ENCODE measurements at places on chromosomes 6 and 20. TPM values are rescaled to one million over a fixed set of nuclear protein-coding genes. Genes with fewer than 3 reads are reported as not detected.

Gene RIN2
- 101 TPM for total RNA-seq

Gene SNAI1
- total RNA-seq = 1.9 TPM

Gene SOX12
- 9.8 TPM for total RNA-seq

Gene RRAGD
- 62.9 TPM for total RNA-seq

Gene SLC35D3
- not detected for total RNA-seq

Gene ELMO2
- 61.9 TPM for total RNA-seq

Gene EYA2
- 3.5 TPM for total RNA-seq

Gene HTR1B
- 0.18 TPM for total RNA-seq

Gene MUC22
- total RNA-seq = not detected

Gene NUDT3
- 29.1 TPM for total RNA-seq

Gene SLC16A10
- 11.9 TPM for total RNA-seq

Gene VEGFA
- total RNA-seq = 196 TPM

DNA sequence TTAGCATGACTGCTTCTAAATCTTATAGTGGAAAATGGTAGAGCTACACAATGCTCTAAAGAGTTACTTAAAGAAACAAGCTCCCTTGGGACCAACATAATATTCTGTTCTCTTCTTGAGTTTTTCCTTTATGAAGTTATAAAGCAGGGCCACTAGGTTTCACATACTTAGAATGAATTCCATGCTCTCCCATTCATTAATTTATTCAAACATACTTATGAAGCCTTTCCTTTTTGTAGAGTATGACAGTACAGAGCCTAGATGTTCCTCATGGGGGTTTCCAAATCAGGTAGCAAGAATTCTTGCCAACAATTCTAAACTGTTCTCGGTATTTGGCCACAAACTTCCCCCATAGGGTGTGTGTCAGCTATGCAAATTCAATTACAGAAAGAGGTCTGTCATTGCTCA, 20.6 kb upstream of the FABP7 start:
- no peak for DNase-seq

- DNase-seq = no peak
These were observed 20.2 kb downstream of the KCNK15 start for GRCh38 chr20:44765701-44766347.

- DNase-seq = peak; percentile 85
These were observed at the start of gene NPEPL1 for GRCh38 chr20:58692579-58693225. Gene NPEPL1, plus strand, starts transcription at chr20:58692800. Its CDS starts 101 bp downstream, at chr20:58692901.

DNA sequence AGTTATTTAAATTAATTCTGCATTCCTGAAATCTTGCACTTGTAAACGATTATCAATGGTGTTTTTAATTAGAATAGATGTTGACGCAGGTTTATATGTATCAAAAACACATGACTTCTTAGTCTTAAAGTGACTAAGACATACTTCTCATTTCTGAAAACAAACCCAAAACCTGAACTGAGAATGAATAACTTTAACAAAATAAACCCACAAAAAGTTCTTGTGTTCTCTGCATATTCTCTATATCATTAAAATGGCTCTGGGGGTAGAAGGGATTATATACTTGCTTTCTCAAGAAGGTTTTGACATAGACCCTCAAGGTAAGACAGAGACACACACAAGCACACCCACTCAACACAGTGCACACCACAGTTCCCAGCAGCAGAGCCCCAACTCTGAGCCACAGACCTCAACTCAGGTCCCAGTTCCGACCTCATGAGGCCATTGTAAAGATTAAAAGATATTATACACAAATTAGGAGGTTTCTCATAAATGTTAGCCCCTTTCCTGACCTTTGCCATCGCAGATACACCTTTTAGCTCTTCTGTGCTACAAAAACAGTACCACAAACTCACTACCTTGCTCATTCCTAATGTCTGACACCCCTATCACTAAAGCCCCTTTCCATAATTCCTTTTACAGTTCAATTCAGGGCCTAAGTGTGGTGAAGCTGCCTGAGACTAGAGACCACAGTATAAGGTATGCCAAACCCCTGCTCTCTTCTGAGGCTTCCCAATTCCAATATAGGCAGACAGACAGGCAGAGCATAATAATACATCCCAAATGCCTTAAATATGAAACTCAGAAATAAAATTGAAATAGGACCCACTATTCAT, 267.8 kb downstream of the PTPRK start:
- no peak for DNase-seq

GRCh38 chr20:63196768-63197470, 19.0 kb downstream of the YTHDF1 start:
- DNase-seq = no peak

DNA sequence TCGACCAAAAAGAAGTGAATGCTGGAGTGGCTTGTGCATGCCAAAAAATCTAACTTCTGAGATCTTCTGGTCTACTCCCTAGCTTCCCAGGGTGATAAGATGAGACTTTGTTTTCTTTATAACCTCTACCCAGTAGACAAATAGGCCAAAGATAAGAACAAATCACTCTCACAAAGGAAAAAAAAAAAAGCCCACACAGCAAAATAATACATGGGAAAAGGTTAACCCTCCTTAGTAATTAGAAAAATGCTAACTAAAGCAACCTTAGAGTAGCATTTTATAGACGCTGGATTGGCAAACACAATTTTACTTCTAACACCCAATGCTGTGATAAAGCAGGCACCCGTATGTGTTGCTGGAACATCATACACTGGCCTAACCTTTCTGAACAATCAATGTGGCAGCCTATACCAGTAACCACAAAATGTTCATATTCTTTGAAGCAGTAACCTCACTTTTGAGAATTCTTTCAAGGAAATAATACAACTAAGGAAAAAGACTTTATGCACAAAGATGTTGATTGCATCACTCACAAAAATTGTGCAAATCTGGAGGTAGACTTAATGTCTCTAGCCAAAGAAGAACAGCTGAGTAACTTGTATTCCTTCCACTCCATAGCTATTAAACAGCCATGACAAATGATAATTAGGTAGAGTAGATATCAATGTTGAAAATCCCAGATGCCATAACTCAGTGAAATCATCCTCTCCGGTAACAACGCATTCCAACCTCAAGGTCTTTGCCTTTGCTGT, 116.3 kb upstream of the QKI start:
- DNase-seq = no peak

- no peak for DNase-seq
These were observed 568 bp downstream of the AGPAT1 start for GRCh38 chr6:32175322-32175710.

DNA sequence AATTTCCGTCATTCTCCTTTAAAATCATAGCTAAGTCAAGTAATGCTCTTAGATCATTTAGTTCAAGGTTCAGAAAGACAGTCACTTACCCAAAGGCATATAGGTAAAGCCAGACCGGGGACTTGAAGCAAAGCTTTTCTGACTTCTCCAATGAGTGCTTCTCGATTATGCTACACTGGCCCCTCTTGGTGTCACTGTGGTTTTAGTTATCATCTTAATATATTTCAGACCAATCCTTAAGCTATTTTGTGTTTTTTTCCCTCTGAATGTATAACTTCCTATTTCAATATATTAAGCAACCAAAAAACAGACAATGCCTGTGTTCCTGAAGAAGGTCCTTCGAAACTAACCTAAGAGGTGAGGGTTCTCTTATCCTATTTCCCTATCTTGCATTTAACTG, 3.9 kb downstream of the PRDM1 start:
- DNase-seq = no peak

GRCh38 chr6:25503686-25504085, 148.3 kb upstream of the SCGN start:
- no peak for DNase-seq

- DNase-seq = no peak
These were observed 316.6 kb downstream of the THBS2 start for GRCh38 chr6:168937054-168937453.

GRCh38 chr6:107390685-107391435, 68.5 kb downstream of the PDSS2 start:
- DNase-seq = no peak

DNA sequence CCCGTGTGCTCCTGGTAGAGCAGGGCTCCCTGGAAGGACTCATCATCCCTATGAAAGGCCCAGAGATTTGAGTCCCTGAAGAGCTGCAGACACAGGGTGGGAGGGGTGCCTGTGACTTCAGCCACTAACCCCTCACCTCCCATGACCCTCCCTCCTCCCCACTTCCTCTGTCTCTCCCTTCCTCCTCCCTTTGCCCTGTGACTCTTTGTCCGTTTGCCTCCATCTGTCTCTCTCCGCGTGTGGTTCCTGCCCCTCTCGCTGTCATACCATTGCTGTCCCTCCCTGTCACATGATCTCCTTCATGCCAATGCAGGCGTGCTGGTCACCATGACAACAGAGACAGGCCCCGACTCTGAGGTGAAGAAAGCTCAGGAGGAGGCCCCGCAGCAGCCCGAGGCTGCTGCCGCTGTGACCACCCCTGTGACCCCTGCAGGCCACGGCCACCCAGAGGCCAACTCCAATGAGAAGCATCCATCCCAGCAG, 19.0 kb downstream of the EPB41L1 start:
- no peak for DNase-seq

- DNase-seq = peak; percentile 26
These were observed 222.9 kb downstream of the DLL1 start for GRCh38 chr6:170067923-170068360.

DNA sequence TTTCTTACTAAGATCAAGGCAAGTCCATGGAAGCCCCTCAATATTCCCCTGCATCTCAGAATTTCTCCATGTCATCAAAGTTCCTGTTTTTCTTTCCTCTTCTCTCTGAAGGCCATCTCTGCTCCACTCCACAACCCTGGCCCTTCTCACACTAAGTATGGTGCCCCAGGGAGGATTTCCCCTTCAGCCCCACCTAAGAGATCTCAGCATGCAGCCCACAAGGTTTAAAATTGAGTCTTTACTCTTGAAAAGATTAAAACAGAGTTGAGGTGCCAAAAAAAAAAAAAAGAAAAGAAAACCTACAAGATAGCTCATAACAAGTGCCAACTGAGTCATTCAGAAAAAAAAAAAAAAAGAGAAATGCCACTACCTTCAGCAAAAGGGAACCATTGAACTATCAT, 36.5 kb upstream of the TNFAIP3 start:
- DNase-seq = no peak

DNA sequence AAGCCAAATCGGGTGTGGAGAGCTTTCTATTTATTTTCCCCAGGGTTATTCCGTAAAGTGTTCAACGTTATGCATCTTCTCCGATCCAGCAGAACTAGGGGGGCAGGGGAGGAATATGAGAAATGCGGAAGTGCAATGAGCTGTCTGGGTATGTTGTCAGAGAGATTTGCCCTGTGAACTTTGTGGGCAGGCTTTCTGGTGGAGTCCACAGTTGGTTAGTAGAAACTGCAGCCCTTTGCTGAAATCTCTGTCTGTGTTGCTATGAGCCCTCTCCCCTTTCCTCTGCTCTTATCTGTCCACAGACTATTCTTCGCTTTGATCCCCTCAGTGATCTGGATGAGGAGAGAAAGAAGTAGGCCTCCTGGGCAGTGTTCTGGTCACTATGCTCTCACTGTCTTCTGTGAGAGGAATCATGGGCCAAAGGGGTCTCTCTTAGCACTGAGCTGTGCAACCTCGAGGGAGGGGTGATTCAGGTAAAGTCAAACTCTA, 158.9 kb upstream of the FUT9 start:
- no peak for DNase-seq

- no peak for DNase-seq
These were observed 60.2 kb downstream of the TCP11 start for GRCh38 chr6:35080821-35081425.

- no peak for DNase-seq
These were observed 7.0 kb downstream of the GTF2H5 start for GRCh38 chr6:158175111-158175510.

- no peak for DNase-seq
These were observed 36.4 kb upstream of the APCDD1L start for GRCh38 chr20:58551631-58552030.

GRCh38 chr20:32062776-32063170, 10.7 kb downstream of the HCK start:
- peak; percentile 92 for DNase-seq

- no peak for DNase-seq
These were observed 4.9 kb upstream of the FAM83C start for GRCh38 chr20:35297155-35297554.

- DNase-seq = no peak
These were observed 62.2 kb upstream of the PLN start for GRCh38 chr6:118485601-118486550.

- DNase-seq = no peak
These were observed 17.0 kb downstream of the MDGA1 start for GRCh38 chr6:37680668-37681067.
